Activated CD4-positive, alpha-beta T cell treated with anti-CD3 and anti-CD28 coated beads, Interleukin-10, Interleukin-2, amounts not matched to agents 100 ng/mL and 50 ng/mL, durations not matched to agents 16 hours and 8 hours (primary cell): ENCODE measurements at places on chromosomes 1 and 21.

GRCh38 chr1:30759718-30760281 is 2.2 kb upstream of the LAPTM5 start:
- DNase-seq = peak; percentile 55

- peak; percentile 57 for DNase-seq
Measured at GRCh38 chr1:152533327-152533938, 19.2 kb downstream of the CRCT1 start.

GRCh38 chr1:12708396-12709090 is 7.4 kb upstream of the AADACL3 start:
- DNase-seq = no peak

- DNase-seq = no peak
Measured at GRCh38 chr1:212446333-212446732, 13.6 kb downstream of the NENF start.

DNA sequence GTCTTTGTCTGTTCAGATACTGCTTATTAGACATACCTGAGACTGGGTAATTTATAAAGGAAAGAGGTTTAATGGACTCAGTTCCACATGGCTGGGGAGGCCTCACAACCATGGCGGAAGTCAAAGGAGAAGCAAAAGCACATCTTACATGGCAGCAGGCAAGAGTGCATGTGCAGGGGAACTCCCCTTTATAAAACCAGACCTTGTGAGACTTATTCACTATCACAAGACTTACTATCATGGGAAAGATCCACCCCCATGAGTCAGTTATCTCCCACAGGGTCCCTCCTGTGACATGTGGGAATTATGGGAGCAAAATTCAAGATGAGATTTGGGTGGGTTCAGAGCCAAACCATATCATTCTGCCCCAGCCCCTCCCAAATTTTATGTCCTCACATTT is 7.1 kb upstream of the PSMA5 start:
- no peak for DNase-seq

DNA sequence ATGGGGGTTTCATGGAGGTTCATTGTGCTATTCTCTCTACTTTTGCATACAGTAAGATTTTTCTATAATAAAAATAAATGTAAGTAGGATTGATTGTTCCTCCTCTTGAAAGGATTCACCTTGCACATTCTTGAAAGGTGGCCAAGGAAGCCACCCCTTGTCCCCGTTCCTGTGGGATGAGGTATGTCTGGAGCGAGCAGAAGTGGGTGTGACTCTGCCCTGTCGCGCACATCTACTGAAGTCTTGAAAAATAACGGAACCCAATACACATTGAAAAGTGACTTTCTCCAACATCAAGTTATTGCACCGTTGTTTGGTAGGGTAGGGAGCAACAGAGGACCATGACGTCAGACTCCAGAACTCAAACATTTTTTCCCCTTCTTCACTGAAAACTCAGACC is 46.8 kb upstream of the USP1 start:
- DNase-seq = no peak

- no peak for DNase-seq
Measured at GRCh38 chr1:185039726-185040407, 5.5 kb upstream of the RNF2 start.

GRCh38 chr1:180595966-180596365 is 35.9 kb upstream of the XPR1 start:
- DNase-seq = no peak

DNA sequence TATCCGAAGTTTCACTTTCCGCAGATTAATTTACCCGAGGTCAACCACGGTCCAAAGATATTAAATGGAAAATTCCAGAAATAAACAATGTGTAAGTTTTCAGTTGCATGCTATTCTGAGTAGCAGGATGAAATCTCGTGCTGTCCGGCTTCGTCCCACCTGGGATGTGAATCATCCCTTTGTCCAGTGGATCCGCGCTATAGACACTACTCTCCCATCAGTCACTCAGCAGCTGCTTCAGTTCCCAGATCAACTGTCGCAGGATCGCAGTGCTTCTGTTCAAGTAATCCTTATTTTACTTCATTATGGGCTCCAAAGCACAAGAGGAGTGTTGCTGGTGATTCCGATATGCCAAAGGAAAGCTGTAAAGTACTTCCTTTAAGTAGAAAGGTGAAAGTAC is 8.3 kb upstream of the LRP8 start:
- DNase-seq = no peak

- no peak for DNase-seq
Measured at GRCh38 chr1:243725846-243726245, 124.2 kb downstream of the AKT3 start.

DNA sequence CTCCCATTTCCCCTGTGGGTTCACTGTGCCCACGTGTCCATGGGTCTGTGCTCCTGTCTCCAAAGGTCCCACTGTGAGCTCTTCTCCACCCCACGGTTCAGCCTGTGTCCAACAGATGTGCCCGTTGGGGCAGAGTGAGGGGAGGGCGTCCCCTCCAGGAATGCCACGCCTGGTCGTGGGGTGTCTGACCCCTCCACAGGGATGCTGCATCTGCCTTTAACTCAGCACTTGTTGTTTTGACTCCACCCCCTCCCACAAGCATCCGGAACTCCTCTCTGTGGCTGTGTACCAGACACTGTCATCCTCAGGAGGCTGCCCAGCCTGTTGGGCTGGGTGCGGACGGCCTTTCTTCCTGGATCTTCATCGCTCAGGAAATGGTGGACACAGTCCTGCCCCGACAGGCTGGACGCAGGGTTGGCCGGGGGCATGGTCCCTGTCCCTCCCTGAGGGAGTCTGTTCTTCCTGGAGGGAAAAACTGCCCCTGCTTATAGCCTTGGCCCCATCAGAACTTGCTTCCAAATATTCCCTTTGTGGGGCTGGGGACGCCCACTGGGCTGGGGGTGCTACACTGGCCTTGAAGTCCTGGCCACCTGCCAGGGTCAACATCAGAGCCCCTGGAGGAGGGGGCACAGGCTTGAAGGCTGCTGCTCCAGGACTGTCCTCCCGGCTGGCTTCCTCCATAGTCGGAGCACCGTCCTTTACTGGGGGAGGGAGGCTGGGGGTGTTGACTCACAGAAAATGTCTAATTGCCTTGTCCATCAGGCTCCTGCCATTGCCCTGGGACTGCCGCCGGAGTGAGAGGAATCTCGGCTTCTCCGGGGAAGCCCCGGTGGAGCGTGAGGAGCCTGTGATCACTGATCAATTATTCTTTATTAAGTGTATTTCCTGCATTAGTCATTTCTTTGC is 182.0 kb upstream of the C1orf174 start:
- DNase-seq = no peak

DNA sequence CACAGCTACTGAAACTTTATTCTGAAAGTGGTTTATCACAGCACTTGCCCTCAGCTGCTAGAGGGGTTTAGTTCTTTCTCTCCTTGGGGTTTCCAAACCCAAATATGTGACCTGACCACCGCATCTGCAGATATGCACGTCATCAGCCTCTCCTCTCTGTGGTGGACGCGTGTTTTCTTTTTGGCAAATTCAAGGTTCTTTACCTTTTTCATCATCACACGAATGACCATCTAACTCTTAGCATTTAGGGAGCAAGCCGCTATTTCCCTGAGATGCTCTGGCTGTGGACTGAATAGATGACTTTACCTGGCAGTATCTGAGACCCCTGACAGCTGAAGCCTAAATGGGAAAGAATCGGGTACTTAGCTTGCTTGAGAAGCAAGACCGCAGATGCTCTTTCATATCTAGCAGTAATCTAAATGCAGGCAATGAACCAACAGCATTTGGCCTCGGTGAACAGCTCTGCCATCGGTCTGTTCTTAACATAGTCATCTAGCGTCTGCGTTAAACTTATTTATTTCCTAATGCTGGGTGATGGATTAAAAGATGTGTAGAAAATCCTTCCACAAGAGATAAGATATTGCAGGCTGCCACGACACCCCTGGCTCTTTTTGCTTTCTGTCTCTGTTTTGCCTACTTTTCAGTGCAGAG is 463.4 kb downstream of the CAMTA1 start:
- DNase-seq = no peak

- no peak for DNase-seq
Measured at GRCh38 chr1:81585371-81585770, 215.4 kb upstream of the ADGRL2 start.

DNA sequence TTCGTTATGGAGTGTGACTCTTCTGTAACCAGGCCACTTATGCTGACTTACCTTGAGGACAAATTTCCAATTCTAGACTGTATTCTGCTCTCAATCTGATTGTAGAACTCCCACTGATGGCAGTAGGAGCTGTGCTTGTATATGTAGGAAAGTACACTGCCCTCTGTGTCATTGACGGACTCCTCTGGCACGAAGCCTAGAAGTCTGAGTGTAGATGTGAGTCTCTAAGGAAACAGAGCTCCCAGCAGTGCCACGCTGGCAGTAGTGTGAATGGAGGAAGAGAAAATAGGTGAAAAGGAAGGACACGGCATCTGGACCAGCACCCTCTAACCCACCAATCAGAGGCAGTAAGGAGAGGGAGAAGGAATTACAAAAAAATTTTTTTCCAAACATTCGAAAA is 130.4 kb upstream of the ADGRL2 start:
- DNase-seq = no peak

- DNase-seq = no peak
Measured at GRCh38 chr1:206041640-206042039, 11.3 kb upstream of the RHEX start.

- no peak for DNase-seq
Measured at GRCh38 chr1:84597011-84597410, 22.8 kb upstream of the CTBS start.

DNA sequence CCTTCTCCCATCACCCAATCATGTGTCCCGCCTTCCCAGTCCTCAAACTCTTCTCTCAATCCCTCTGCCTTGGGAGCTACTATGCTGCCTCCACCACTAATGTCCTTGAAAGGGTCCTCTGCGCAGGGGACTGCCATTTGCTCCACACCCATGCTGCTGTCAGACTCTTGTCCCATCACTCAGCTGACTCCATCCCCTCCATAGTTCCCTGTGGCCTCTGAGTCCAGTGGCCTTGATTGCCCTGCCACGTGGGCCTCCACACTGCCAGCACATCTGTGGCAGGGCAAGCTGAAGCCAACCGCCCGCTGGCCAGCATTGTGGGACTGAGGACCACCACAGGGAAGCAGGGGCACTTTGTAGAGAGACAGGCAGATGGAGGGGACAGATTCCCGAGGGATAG is 1.3 kb upstream of the TNNT2 start:
- no peak for DNase-seq

GRCh38 chr1:208031316-208031931 is 120.5 kb upstream of the CD34 start:
- DNase-seq = no peak

DNA sequence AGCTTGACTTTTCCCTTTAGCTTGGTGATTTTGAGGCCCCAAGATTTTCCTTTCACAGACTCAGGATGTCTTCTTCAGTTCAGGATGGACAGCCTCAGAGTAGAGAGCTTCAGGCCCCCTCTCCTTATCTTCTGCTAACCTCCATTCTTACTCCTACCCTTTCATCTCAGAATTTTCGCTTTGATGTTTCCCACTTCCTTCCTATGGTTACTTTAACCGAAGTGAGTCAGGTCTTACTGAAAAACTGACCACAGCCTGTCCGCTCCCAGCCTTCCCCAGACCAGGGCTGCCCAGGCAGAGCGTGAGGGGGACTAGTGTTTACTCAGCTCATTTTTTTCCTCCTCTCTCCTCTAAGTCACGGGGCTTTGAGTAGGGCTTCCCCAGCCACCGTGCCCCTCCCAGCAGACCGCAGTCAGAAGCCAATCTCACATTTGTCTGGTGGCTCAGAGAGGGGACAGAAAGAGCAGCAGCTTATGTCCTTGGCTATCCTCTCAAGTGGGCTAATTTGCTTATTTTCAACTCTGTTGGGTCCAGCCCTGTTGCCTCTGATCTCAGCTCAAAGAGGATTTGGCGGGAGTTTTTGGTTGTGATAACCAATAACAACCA is 4.2 kb upstream of the IL19 start:
- DNase-seq = peak; percentile 93

DNA sequence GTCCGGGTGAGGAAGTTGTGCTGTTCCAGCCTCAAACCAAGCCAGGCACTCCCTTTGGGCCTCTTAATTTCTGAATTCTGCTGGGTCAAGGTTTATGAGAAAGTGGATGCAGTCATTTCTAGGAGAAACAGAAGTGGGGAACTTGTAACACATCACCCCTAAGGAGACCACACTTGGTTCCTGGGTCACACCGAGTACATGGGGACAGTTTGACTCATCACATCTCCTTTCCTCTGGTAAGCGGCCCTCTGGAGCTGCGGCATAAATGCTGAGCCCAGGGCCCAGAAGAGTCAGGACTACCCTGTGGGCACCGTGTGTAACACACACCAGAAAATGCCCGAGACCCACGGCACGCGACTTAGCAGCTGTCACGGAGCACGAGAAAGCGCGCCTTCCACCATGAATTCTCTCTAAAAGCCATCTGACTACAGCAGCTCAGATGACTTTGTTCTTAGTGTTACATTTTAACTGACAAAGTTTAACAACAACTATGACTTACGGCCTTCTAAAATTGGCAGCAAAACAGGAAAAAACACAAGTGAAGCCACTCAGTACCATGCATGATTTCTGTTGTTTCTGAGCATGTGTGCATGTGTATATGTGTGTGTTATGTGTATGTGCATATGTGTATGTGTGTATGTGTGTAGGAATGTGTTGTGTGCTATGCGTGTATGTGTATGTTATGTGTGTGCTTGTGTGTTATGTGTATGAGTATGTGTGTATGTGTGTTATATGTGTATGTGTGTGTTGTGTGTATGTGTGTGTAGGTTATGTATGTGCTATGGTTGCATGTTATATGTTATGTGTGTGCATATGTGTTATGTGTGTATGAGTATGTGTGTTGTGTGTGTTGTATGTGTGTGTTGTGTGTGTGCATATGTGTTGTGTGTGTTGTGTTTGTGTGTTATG is 50.8 kb downstream of the TOMM20 start:
- DNase-seq = peak; percentile 93

- DNase-seq = no peak
Measured at GRCh38 chr1:53197291-53198200, 922 bp downstream of the CPT2 start.

- no peak for DNase-seq
Measured at GRCh38 chr1:215825056-215825455, 258.0 kb downstream of the KCTD3 start.

DNA sequence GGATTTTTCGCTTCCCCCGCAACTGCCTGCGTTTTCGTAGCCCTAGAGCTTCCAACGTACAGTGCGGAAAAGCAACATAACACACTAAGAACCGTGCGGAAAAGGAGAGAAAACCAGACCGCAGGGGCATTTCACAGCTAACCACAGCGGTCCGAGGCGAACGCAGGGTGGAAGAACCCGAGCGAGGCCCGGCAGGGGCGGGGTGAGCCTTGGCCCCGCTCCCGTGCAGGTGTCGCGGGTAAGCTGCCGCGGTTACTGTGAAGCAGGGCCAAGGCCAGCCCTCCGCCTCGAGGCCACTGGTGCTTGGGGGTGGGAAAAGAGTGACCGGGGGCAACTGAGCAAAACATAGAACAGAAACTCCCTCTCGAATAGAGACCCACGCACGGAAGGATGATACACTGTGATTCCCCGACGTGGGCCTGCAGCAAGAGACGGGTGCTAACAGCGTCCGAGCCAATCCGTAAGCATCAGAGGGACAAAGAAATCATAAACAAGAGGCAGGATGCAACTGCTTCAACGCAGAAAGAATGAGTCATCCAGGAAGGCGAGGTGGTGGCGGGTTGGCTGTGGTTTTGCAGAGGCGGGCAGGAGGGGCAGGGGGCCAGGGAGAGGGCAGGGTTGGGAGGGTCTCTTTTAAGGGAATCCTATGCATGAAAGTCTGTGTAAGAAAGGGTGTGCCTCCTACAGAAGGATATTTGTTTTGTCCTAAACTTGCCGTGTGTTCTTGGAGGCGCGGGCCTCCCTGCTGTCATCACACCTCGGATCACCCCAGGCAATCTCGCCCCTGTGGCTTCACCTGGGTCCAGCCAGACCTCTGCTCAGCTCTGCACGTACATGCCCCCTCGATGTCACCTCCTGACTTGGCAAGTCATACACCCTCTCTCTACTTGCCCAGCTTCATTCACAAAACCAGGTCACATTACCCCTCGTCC is 7.3 kb downstream of the GNG4 start:
- peak; percentile 85 for DNase-seq
